ENCODE measurements at places on chromosomes 5 and 9. TPM values are rescaled to one million over a fixed set of nuclear protein-coding genes. Genes with fewer than 3 reads are reported as not detected.

RAD50 gene
- 54.7 TPM for total RNA-seq

CCL19 gene
- not detected for total RNA-seq

FRRS1L gene
- 0.18 TPM for total RNA-seq

NOP16 gene
- 17.0 TPM for total RNA-seq

PCDHGB4 gene
- 17.4 TPM for total RNA-seq

CACNA1B gene
- 0.16 TPM for total RNA-seq

SLC34A3 gene
- total RNA-seq, result not detected

PRSS3 gene
- total RNA-seq, result 5.7 TPM

SPINK13 gene
- total RNA-seq, result not detected

PCDHGB7 gene
- 22.1 TPM for total RNA-seq

F12 gene
- 1.4 TPM for total RNA-seq

CORO2A gene
- 0.36 TPM for total RNA-seq

POU5F2 gene
- 3.1 TPM for total RNA-seq

ANKRD20A1 gene
- total RNA-seq, result 0.27 TPM

TPPP gene
- total RNA-seq, result not detected

FBP2 gene
- total RNA-seq, result not detected

NR6A1 gene
- 1.2 TPM for total RNA-seq

PFN3 gene
- not detected for total RNA-seq

HTR4 gene
- not detected for total RNA-seq

SAXO1 gene
- 0.18 TPM for total RNA-seq

RIC1 gene
- total RNA-seq, result 28.8 TPM

Measured in fibroblast of the aortic adventitia (primary cell).